ENCODE measurements at places on chromosomes 4 and X.

GRCh38 chr4:24570574-24571236 lies 13.6 kb downstream of the DHX15 start:
- DNase-seq: no peak

- no peak for DNase-seq
These were observed 4.8 kb downstream of the PPP2R2C start for GRCh38 chr4:6467600-6467999.

DNA sequence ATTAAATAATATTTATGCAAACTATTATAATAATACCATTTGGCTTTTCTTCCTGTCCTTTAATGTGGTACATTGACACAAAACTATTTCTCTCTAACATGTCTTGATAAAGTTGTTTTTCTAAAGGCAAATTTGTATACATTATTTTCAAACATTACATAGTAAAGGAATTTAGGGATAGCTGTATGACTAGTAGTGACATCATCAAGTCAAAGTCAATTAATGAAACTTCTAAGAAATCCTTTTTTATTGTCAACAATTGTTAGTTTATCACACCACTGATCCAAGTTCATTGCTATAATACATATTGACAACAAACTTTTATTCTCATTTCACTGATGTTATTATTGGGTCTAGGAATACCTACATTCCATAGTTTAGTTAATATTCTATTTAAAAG lies 68.4 kb downstream of the TBCK start:
- DNase-seq: no peak

DNA sequence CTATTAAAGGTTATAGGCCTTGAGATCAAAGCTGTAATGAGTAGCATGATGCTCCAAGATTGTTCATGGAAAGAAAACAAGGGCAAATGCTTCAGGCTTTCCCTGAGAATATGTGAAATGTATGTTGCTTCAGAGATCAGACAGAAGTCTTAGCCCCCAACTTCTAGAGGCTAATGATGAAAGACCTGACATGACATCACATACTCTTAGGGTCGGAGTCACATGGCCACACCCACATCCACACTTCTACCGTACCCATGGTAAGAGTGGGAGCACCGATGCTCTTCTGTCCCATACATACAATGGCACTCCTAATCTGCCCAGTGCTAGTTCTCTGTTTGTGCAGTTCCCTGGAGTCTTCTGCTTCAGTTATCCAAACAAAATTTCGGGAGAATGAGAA lies 111.9 kb upstream of the ACSL4 start:
- no peak for DNase-seq

GRCh38 chr4:80532674-80533333 lies 197.3 kb downstream of the CFAP299 start:
- no peak for DNase-seq

DNA sequence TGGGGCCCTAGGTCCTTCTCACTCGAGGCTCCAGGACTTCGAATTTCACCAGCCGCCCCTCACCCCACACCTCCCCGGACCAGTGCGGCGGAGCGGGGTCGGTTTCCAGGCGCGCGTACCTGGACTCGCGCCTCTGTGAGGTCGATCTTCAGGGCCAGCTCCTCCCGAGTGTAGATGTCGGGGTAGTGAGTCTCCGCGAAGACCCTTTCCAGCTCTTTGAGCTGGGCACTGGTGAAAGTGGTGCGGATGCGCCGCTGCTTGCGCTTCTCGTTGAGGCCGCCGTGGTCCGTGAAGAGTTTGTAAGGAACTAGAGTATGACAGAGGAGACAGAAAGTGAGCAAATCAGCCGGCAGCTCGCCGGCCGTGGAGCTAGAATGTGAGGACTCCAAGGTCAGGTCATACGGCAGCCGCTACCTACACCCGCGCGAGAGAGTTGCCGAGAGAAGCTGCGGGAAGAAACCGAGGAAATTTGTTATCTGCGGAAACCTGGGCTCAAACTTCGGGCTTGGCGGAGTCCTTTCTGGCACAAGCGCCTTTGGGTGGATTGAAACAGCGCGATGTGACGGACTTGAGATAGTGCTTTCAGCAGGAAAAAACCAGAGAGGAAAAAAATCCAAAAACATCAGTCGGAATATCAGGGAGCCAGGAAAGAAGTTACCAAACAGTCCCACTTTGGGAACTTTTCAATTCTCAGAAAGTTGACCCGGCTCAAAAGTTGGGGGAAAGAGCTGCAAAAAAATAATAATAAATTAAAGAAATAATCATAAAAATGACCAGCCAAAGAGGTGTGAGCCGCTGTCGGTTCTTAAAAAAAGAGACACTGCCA lies 1.1 kb downstream of the PHOX2B start:
- DNase-seq: no peak

DNA sequence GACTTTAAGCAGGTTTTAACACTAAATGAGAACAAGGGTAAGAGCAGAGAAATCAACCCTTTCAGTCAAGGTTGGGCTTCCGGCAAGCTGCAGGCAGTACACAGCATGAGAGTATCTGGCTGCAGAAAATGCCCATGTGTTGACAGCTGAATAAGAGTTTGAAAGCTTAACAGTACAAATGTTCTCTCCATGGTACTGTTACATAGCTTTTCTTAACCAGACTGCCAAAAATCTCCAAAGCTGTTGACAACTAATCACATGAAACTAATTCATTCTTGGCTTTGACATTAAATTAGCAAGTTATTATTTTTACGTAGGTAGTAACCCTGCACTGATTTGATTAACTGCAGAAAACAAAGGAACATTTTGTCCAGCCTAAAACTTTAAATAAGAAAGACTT lies 153.5 kb downstream of the SLC10A7 start:
- DNase-seq: no peak

- no peak for DNase-seq
These were observed 20.7 kb upstream of the CSN1S1 start for GRCh38 chr4:69910016-69910782.

GRCh38 chrX:132444936-132445335 lies 43.9 kb downstream of the MBNL3 start:
- DNase-seq: no peak

- no peak for DNase-seq
These were observed 11.8 kb downstream of the HTN1 start for GRCh38 chr4:70062000-70062399.

DNA sequence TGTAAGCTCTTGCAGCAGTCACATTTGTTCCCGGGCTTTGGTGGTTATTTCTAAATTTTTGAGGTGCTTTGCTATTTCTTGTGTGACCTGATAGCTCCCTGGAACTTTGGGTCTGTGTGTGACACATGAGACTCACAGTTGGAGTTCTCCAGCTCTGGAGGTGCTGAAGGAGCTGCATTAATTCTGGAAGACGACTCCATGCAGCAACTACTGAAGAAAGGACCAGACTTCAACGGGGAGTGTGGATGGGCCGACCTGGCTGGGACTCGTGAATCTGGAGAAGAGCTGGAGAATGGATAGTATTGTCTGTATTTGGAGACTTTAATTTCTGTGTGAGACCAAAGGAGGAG lies 1.5 kb downstream of the MRFAP1 start:
- no peak for DNase-seq

GRCh38 chrX:16822723-16823122 lies 36.5 kb downstream of the TXLNG start:
- DNase-seq: no peak

- DNase-seq: no peak
These were observed 144.4 kb downstream of the PCDH18 start for GRCh38 chr4:137387924-137388323.

- peak; percentile 8 for DNase-seq
These were observed 37.9 kb upstream of the PAPSS1 start for GRCh38 chr4:107757864-107758476.

GRCh38 chr4:53763813-53764597 lies 172.7 kb upstream of the LNX1 start:
- no peak for DNase-seq

DNA sequence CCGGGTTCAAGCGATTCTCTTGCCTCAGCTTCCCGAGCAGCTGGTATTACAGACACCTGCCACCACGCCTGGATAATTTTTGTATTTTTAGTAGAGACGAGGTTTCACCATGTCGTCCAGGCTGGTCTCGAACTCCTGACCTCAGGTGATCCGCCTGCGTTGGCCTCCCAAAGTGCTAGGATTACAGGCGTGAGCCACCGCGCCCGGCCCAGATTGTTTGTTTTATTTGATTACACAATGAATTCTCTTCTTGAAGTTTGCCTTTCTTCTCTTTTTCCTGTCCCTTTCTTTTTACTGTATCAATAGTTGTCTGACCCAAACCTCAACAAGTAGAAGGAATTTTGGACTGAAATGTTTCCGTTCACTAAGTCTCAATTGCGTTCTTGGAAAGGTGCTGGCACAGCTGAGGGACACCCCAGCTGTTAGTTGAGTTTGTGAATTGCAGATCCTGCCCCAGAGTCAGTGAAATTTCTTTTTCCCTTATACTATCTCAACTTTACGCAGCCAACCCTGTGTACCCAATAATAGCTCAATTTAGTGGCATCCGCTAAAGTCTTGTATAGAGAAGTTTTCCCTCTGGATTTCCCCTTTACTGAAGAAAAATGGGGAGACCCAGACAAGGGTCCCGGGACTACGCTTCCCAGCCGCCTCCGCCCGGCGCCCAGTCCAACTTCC lies 639 bp upstream of the MTM1 start:
- DNase-seq: no peak

DNA sequence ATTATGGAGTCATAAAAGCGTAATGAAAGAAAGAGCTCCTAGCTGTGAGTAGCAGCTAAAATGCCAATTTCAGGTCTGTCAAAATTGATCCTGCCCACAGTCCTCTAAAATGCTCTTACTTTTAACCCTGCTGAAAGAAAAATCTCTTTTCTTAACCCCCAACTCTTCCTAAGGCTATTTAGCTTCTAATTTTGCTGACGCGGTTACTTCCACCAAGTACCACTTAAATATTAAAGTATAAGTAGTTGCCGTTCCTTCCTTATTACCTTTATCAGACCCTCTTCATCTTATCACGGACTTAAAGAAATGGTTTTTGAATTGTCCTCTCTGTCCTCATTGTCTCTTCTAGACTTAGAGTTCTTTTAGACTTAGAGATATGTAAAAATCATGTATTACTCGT lies 272.2 kb downstream of the FRMPD4 start:
- no peak for DNase-seq

GRCh38 chr4:38490753-38491446 lies 173.1 kb upstream of the KLF3 start:
- no peak for DNase-seq

DNA sequence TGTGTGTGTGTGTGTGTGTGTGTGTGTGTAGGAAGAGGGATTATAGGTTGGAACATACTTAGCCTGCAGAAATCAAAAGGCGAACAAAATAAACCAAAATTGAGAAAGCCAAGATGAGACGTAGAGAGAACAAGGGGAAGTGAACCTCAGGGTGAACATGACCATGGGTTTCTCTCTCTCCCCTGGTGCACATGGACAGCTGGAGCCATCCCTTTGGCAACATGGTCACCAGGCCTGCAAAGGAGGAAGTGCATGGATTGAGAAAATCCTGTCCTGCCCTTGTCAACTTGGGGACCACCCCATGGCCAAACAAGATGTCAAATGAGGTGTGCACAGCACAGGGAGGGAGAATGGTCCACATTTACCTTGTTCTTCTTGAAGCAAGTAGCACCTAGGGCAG lies 23.1 kb downstream of the LGI2 start:
- no peak for DNase-seq

GRCh38 chr4:130125467-130125866 lies 1029.5 kb downstream of the C4orf33 start:
- DNase-seq: no peak

- no peak for DNase-seq
These were observed 10.2 kb downstream of the CBR4 start for GRCh38 chr4:168999809-169000208.

- DNase-seq: no peak
These were observed 1074.2 kb upstream of the INTU start for GRCh38 chr4:126558596-126558995.

DNA sequence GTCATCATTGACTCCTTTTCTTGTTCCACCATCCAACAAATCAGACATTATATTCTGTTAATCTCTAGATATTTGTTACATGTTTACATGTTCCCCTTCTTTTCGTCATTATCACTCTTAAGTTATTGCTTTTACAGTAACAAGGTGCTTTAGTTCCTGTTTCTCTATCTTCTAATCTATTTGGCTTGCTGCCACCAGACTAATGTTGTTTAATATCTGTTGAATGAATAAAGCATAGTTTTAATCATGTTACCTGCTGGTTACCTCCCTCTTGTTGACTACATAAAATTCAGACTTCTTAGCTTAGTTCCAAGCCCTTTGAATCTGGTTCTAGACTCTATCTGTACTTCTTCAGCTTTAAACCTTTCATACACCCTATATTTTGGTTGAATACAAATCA lies 129.8 kb upstream of the TRIM2 start:
- peak; percentile 33 for DNase-seq

- no peak for DNase-seq
These were observed 156.5 kb upstream of the ARHGAP24 start for GRCh38 chr4:85318415-85318814.

DNA sequence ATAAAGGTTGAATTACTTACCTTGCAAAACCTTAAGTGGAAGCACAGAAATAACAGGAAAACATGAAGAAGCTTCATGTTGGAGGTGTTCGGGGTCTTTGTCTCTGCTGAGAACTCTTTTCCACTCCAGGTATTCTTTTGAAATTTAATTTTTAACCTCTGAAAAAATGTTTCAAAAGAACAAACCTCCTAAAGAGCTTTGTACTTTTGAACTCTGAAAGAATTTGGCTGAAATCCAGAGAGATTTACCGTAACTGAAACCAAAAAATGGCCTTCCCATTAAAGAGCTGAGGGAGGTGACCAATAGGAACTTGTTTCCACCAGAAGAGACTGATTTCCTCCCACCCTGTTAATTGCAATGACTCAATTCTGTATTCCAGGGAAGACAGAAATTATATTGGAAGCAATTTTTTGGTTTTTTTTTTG lies at the start of gene CFI:
Gene CFI, minus strand, starts transcription at position 105 of the 425 bp plus-strand sequence. Its CDS starts 28 bp downstream, at position 77.
- DNase-seq: no peak

- DNase-seq: peak; percentile 36
These were observed at the start of gene KLF8 for GRCh38 chrX:56232221-56233082. Gene KLF8, plus strand, starts transcription at chrX:56232356. Its CDS starts 979 bp downstream, at chrX:56233335.

DNA sequence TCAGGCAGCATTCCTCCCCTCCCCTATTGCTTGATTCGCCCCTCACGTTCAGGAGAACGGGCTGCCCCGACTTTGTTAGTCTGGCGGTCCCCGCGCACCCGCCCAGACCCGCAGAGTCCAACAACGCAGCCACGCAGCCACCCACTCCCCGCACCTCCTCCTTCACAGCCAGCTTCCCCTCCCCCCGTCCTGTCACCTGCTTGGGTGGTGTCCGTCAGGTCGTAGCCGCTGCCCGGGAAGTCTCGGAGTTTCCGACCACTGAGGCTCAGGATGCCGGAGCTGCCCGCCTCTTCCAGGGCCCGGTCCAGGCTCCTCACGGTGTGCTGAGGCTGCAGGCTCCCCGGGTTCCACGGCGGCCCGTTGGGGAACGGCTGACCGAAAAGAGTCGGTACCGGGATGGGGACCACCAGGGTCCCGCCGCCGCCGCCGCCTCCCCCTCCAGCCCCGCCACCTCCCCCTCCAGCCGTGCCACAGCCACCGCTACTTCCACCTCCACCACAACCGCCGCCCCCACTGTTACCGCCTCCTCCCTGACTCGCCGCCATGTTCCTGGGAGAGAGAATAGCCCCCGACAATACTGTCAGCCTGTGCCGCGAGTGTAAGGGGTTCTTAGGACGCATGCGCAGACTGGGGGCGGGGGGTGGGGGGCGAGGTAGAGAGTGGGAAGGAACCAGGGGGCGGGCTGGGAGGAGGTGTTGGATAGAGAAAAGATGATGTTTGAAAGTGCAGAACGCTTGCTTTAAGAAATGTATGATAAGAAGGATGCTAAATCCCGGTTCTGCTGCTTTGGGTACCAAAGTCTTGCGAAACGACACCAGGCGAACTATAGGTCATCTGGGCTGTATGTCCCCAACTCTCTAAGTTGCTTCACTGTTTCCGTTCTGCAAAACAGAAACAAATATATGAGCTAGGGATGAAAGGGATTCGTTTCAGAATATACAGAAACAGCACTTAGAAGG lies at the start of gene LRCH2:
Gene LRCH2, minus strand, starts transcription at position 600 of the 959 bp plus-strand sequence. Its CDS starts 55 bp downstream, at position 545.
- no peak for DNase-seq

- DNase-seq: no peak
These were observed 183.3 kb downstream of the KDR start for GRCh38 chr4:54941994-54942552.
